ENCODE measurements at places on chromosomes 3 and 15.

- DNase-seq: no peak
Observed at GRCh38 chr3:31840252-31840651, 140.8 kb downstream of the OSBPL10 start.

- no peak for DNase-seq
Observed at GRCh38 chr3:153658136-153658535, 463.1 kb upstream of the ARHGEF26 start.

- no peak for DNase-seq
Observed at GRCh38 chr3:192904632-192905289, 12.9 kb downstream of the MB21D2 start.

GRCh38 chr15:43209059-43209824, 11.6 kb downstream of the EPB42 start:
- DNase-seq: no peak

- DNase-seq: no peak
Observed at GRCh38 chr3:64388886-64389285, 163.6 kb upstream of the PRICKLE2 start.

- DNase-seq: no peak
Observed at GRCh38 chr15:78301828-78302227, 2.4 kb upstream of the SKIC8 start.

- DNase-seq: no peak
Observed at GRCh38 chr15:48939648-48940047, 24.1 kb downstream of the SHC4 start.

Measured in activated T-cell treated with anti-CD3 and anti-CD28 coated beads for 4 hours (primary cell).